ENCODE measurements at places on chromosomes 5 and 9.

DNA sequence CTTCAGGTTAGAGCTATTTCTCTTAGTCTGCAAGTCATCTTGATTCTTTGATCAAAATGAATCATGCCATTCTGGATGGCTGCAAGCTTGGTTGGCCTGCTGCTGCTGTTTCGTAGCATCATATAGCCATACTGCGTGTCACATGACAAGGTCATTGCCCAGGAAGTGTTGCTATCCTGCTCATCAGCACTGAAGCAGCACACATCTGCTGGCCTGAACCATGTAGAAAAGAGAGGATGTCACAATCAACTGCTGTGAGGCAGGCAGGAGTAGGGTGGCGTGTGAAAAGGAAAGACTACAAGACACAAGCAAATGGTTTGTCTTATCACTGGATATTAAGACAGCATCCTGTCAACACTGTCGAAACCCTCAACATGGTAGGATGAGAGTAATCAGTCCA lies 376.7 kb upstream of the RORB start:
- no peak for DNase-seq

DNA sequence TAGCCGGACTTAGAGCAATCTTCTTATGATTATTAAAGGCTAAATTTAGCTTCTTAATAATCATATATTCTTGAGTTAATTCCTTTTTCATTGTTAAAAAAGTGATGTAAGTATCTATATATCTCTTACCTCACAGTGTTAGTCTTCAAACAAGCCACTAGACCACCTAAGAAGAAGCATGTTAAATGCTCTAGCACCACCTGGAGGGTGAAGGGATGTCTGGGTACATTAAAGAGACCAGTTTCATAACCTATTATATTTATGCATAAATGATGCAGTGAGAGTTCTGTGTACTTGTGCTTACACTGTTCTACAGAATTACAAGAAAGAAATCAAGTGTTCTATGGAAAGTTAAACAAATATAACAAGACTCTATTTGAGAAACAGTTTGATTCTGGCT lies 55.9 kb upstream of the SLCO6A1 start:
- DNase-seq: no peak

DNA sequence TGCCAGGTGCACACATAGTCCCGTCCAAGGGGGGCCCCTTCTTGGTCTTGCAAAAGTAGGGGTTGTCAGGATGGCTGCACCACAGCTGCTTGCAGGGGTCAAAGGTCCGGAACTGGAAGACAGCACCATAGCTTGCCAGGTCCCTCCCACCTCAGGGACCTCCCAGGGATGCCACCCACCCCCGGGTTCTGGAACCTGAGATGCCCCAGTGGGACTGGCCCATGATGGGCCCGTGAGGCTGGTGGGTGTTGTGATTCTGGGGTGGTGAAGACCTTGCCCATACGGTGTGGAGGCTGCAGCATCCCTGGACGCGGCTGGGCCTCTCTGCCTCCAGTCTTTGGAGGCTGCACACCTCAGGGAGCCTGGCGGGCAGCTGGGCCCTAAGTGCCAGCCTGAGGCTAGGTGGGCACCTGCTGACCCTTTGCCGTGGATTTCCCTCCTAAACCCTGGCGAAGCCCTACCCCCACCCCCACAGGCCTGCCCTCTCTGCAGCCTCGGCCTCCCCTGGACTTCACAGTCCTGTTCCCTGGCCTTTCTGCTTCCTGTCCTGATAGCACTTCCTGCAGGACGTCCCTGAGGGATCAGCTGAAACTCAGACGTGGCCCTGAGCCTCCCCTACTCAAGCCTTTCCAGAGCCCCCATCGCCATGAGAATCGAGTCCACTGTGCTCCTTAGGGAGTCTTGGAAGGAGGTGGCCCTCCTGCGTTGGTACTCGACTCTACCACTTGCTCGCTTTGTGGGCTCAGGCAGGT lies 92.1 kb downstream of the ZNF354C start:
- DNase-seq: no peak

DNA sequence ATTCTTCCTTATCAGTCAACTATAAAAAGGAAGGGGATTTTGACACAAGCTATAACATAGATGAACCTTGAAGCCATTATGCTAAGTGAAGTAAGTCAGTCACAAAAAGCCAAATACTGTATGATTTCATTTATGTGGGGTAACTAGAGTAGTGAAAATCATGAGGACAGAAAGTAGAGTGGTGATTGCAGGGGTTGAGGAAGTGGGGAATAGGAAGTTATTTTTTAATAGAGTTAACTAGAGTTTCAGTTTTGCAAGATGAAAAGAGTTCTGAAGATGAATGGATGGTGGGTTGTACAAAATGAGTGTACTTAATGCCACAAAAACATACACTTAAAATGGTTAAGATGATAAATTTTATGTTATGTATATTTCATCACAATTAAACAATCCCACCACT lies 65.4 kb upstream of the FAM174A start:
- no peak for DNase-seq

DNA sequence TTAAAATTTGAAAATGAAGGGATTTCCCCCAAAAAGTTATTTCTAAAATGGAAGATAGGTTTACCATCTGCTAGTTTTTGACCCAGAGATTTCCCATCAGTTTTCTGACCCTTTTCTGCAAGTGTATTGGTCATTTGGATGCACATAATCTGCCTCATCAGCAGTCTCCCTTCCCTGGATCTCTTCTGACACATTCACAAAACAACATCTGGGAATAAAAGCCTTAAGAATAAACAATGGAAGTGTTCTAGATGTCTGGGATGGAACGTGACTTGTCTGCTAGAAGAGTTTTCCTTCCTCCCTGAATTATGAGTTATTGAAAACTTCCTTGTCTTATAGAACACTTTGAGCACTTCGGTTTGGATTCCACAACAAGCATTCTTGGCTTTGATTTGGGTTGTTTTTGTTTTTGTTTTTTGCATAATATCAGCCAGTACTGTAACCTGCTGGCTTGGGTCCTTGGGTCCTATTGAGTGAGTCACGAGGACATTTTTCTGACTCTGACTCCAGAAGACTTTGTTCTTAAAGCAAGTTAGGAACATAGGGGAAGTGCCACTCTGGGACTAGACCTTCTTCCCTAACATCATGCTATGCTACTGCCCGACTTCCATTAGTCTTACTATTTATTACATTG lies 18.2 kb upstream of the ESM1 start:
- DNase-seq: no peak

GRCh38 chr9:92634712-92635605 lies 35.0 kb downstream of the IPPK start:
- peak; percentile 17 for DNase-seq

DNA sequence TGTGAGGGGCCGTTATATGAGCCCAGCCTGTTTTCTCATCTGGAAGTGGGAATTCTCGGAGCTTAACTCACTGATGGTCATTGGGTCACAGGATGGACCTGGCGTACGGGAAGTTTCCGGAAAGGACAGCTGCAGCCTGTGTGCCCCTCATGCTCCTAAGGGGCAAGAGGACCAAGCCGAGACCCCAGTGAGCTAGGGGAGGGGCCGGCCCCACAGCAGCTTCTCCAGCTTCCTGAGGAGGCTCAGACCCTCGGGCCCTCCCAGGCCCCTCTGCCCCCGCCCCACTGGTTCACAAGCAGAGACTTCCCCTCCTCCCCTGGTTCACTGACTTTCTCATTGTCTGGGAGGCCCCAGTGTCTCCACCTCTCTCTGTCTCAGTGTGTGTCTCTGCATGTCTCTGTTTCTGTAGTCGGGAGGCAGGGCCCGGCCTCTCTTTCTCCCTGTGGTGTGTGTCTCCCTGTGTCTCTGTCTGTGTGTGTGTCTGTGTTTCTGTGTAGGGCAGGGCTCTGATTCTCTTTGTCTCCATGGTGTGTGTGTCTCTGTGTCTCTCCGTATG lies 32.3 kb upstream of the FIBCD1 start:
- DNase-seq: no peak

- no peak for DNase-seq
These were observed 612.9 kb downstream of the BNC2 start for GRCh38 chr9:16257604-16258003.

- DNase-seq: no peak
These were observed 724.4 kb downstream of the TLE1 start for GRCh38 chr9:80964914-80965313.

DNA sequence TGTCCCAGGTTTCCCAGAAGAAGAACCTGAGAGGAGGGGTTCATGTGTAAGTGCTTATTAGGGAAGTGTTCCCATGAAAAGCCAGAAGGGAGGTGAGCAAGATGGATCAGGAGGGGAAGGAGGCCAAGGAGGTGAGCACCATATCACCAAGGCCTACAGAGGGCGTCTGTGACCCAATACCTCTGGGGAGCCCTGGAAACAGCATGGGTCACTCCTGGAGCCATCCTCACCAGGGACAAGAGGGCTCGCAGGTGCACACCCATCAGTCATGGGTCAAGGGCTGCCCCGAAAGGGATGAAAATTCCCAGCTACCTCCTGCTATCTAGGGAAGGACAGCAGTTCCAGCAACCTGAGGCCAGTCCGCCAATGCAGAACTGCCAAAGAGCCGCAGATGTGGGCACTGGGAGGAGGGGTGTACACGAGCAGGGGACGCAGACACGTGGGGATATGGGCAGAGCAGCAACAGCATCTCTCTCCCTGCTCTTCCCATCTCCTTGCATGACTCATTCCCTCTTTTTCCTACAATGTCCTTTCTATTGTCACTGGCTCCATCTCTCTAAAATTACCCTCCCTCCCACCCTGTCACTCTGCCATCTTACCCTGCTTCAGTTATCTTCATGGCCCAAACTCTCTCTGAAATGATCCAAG lies 167.6 kb upstream of the FSTL4 start:
- no peak for DNase-seq

GRCh38 chr5:91058575-91058974 lies 324.5 kb downstream of the ARRDC3 start:
- DNase-seq: no peak

DNA sequence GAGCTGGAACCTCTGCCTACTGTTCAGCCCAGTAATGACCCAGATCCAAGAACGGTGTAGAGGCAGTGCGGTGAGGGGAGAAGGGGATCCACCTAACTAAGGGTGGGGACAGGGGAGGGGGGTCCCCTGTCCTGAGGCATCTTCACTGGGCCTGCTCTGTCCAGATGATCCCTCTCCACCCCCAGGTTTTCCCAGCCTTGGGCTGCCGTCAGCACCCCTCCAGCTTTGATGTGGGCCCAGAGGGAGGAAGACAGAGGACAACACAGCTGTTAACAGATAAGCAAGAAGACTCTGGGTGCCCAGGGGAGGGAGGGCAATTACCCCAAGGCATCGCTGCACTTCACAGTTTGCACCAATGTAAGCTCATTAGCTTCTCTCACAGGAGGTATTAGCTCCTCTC lies 19.3 kb downstream of the BICD2 start:
- DNase-seq: no peak

- DNase-seq: no peak
These were observed 77.7 kb downstream of the FOXD1 start for GRCh38 chr5:73370640-73371583.

- no peak for DNase-seq
These were observed 2.8 kb upstream of the NEURL1B start for GRCh38 chr5:172638209-172638768.

DNA sequence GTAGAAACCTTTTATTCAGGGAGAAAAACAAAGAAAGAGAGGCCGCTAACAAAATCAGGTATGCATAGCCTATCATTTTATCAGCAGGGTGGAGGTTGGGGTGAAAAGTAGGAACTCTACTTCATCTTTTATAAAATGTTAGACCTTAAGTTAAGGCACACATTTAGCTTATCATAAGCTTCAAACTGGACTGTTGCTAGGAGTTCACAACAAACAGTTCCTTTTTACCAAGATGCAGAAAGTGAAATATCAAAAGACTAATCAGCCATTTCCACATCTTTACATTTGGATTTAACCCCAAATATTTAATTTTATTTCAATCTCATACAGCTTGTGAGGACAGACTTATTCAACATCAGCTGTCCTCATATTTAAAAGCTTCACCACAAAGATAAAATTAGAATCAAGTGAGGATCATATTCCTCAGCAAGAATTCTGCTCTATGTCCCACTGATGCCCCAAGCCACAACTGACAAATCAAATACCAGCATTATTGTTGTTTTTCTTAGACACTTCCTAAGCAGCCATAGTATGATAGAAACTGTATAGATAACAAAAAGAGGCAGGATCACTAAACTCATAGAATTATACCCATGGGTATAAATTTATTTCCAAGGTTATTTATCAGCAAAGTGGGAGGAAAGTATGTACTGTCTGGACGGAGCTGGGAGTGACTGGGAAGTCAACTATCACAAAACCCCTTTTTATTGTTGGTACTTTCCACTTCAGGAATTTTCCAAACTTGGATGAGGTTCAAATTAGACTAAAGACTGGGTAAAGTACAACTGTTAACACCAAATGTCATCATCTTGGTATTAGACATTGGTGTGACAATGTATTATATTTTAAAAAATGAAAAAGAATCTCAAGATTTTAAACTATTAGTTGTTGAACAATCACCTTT lies 29.9 kb upstream of the MYOT start:
- DNase-seq: no peak

GRCh38 chr5:156526081-156526925 lies 199.3 kb downstream of the SGCD start:
- DNase-seq: no peak

GRCh38 chr5:148641735-148642134 lies 12.6 kb downstream of the HTR4 start:
- DNase-seq: no peak

DNA sequence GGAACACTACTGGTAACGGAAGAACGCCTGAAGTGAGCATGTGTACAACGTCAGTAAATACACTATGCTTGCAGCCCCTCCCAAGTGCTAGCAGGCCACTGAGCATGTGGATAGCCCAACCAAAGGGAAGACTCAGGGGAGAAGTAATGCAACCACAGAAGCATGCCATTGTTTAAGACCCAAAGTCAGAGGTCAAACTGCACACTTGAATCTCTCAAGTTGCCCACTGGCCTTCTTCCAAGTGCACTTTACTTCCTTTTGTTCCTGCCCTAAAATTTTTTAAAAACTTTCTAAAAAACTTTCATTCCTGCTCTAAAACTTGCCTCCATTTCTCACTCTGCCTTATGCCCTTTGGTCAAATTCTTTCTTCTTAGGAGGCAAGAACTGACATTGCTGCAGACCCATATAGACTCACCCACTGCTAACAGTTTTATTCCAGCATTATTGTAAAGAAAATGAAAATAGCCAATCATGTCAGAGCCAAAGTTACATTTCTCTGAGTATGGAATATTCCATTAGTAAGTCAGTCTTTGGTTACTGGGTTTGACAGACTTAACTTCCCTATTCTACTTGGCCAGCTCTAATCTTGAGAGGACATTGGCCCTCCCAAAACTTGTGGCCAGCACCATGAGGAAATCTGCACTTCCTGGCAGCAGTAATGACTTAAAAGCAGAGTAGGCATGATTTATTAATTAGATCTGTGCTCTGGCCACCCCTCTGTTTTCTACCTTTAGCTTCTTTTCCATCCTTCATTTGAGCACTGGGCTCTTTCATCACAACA lies 76.9 kb downstream of the TSSK1B start:
- no peak for DNase-seq

- DNase-seq: no peak
These were observed 7.2 kb downstream of the HMMR start for GRCh38 chr5:163467682-163468081.

- DNase-seq: no peak
These were observed 28.3 kb downstream of the ARHGEF28 start for GRCh38 chr5:73654171-73654811.

GRCh38 chr5:91132550-91132949 lies 250.6 kb downstream of the ARRDC3 start:
- no peak for DNase-seq
